ENCODE measurements at places on chromosomes 1 and 21.

GRCh38 chr1:98940069-98940721 is 64.5 kb downstream of the PLPPR5 start:
- DNase-seq, result no peak

- no peak for DNase-seq
Observed at GRCh38 chr1:159172614-159173291, 1.3 kb downstream of the CADM3 start.

DNA sequence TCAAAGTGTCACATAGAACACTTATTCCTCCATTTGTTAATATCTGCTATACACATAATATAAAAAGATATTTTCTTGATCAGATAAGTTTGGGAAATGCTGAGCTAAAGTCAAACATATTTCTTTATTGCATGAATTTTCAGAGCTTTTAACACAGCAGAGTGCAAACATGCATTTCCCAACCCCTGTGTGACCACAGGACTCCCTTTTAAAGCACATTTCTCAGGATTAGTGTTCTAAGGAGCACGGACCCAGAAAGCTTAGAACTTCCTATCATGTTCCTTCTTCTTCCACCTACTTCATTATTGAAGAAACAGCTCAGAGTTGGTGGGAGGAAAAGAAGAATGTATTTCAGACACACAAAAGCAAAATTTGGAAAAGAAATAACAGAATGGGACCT is 109.1 kb upstream of the CDC42BPA start:
- DNase-seq, result no peak

GRCh38 chr21:29677326-29677725 is 262.5 kb downstream of the GRIK1 start:
- DNase-seq, result no peak

DNA sequence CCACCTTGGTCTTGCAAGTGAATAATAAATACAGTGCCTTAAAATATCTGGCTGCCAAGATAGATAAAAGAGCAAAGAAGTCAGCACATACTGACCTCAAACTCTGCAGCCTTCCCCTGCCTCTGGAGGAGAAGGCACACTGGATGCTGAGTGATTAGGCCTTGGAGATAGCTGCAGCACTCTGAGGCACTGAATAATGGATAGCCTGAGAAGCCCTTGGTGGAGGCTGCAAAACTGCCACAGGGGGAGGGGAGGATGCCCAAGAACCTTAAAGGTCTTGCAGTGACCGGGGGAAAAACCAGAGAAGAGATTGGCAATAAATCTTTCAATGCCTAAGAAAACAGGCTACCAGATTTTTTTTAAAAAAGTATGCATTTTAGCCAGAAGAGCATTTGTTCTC is 167.4 kb upstream of the PRMT6 start:
- no peak for DNase-seq

DNA sequence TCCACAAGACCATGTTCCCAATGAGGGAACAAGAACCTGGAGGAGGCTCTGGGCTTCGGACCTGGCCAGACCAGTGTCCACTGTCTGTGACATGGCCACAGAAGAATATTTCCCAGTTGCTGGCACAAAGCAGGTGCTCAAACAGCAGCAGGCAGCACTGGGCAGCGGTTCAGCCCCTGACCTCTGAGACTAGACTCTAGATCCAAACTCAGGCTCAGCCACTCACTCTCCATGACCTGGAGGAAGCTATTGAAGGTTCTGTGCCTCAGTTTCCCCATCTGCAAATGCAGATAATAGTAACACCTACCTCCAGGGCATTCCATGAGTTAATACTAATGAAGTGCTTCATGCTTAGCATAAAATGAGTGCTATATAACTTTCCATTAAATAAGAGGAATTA is 8.0 kb downstream of the TMPRSS2 start:
- no peak for DNase-seq

- no peak for DNase-seq
Observed at GRCh38 chr1:178580876-178581275, 68.0 kb downstream of the TEX35 start.

DNA sequence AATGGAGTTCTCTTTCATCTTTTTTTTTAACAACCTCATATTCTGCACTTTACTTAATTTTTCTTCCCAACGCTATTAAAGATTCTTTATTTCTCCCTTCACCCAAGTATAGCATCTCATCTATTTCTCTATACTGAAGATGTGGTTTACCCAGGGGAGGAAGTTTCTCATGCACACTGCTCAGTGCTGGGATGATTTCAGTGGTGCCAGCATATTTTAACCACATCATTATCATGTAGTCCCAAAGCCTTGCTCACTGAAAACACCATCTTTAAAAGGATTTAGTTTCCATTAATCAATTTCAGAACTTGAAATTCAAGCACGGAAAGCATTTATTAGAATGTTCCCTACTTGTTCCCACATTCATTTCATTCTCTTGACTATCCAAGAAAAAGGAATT is 725.7 kb downstream of the USP25 start:
- DNase-seq, result no peak

- no peak for DNase-seq
Observed at GRCh38 chr21:32307706-32308105, 9.1 kb downstream of the MRAP start.

DNA sequence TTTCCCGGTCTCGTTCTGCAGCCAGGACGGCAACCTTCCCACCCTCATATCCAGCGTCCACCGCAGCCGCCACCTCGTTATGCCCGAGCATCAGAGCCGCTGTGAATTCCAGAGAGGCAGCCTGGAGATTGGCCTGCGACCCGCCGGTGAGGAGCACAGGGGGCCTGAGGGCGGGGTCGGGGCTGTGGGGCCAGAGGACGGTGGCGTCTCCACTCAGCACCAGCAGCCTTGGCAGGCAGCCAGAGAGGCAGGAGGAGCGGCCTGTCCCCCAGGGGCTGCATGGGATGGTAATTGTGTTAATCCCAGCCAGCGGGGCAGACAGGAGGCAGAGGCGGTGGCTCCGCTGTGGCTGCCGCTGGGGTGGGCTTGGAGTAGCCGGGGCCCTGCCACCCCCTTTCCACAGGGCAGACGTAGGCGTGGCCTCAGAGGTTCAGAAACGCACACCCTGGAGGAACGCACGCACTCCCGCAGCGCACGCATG is 12.1 kb downstream of the SAMD11 start:
- DNase-seq, result no peak

- no peak for DNase-seq
Observed at GRCh38 chr1:228457017-228457395, 30.2 kb upstream of the RNF187 start.

- no peak for DNase-seq
Observed at GRCh38 chr1:55375617-55376258, 160.6 kb upstream of the USP24 start.

GRCh38 chr1:20399606-20400180 is 86.3 kb downstream of the CAMK2N1 start:
- no peak for DNase-seq

GRCh38 chr1:216812966-216813365 is 89.7 kb upstream of the ESRRG start:
- DNase-seq, result no peak

- no peak for DNase-seq
Observed at GRCh38 chr1:25664357-25665199, 48.0 kb downstream of the MAN1C1 start.

DNA sequence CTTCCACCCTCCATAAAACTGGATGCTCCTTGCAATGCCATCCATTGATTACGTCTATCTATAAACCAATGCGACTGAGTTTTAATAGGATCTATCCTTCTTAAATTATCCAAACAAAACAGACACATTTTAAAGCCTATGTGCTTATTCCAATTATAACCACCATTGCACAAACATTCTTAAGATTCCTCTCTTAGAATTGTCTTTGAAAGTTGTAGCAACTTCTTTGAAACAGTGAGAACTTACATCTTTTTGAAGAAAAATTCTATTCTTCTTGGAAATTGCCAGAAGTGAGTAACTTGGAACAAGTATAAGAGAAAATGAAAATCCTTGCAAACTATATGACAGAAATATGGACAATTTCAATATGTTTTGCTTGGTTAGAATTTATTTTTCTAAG is at the start of gene KRTAP26-1:
Gene KRTAP26-1 (minus strand): TSS at position 101 of the 400 bp plus-strand sequence. CDS start 280 bp downstream, outside the sequence.
- no peak for DNase-seq

DNA sequence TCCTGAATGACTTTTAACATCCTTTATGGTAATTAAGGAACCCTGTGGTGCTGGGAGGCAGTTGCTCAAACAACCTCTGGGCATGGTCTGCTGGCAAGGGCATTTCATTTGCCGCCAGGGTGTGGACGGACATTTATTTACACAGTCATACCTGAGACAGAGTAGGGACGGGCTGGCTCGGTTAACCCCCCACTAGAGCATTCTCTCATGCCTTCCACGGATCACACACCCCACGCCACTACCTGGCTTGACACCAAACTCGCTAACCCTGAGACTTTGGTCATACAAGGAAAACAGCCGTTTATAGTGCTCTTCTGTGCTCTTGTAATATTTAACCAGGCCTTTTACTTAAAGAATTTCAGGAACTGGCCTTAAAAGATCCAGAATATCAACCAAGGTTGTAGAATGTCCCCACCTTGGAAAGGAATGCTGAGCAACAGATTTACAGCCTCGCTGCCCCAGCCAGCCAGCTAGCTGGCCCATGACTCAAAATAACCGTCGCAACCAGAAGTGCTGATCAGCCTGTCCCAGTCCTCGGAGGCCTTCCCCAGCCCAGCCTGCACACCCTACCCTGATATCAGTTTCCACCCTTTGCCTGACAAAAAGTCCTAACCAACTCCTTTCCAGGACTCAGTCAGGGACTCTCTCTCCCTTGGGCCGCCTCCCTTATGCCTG is 6.5 kb upstream of the PDXK start:
- no peak for DNase-seq

DNA sequence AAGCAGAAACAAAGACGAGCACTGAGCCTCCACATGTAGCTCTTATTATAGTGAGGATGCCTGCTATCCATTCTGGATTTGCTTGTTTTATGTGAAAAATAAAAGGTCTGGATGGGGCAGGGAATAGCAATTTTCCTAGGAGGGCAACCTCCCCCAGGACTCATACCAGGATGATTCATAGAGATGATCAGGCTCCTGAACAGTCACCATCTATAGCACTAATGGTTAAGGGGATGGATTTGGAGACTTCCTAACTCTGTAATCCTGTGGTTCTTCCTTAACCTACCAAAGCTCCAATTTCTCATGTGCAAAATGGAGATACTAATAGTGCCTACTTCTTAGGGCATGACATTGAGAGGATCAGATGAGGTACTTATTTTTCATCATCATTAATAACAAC is 34.5 kb upstream of the CD58 start:
- no peak for DNase-seq

DNA sequence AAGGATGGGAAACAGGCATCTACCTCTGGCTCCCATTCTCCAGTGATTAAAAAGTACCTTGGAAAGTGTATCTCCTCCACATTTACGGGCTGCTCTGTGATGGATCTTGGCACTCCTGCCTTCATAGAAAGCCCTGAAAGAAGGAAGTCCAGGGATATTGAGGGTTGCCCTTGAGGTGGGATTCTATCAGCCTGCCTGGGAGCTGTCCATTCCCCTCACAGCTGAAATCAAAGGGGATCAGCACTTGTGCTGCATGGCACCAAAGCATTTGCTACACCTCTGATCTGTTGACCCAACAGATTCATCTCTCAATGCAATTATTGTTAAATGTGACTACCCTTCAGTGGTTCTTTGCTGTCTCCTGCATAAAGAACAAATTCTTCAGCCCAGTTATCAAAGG is 442.0 kb upstream of the RUNX1 start:
- no peak for DNase-seq

- no peak for DNase-seq
Observed at GRCh38 chr1:64173336-64173940, 30.0 kb upstream of the UBE2U start.

GRCh38 chr1:236638945-236639344 is 34.6 kb upstream of the HEATR1 start:
- no peak for DNase-seq

- DNase-seq, result no peak
Observed at GRCh38 chr1:206783506-206783905, 11.2 kb upstream of the IL10 start.

DNA sequence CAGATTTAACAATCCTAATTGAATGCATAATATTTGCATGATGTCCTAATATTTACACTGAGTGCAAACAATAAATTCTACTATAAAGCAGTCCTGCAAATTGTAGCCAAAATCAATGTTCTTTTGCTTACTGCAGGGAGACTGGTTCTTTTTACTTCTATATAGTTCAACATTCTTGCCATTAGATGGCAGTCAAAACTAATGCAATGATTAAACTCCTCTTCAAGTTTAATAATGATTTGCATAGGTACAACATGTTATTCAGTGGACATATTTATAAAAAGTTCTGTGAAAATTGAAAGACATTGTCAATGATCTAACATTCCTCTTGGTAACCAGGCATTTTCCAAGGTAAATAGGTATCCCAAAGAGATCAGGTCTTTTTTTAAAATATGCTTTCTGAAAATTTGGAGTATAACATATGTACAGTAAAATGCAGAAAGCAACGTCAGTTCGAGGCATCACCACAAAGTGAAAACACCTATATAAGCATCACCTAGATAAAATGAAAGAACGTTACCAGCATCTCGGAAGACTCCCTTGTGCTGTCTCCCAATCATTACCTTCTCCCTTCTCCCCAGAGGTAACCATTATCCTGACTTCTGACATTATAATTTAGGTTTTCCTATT is 9.8 kb upstream of the FNBP1L start:
- no peak for DNase-seq

- no peak for DNase-seq
Observed at GRCh38 chr1:63329621-63330330, 7.4 kb downstream of the FOXD3 start.

GRCh38 chr1:184069675-184070074 is 18.1 kb downstream of the TSEN15 start:
- DNase-seq, result no peak

DNA sequence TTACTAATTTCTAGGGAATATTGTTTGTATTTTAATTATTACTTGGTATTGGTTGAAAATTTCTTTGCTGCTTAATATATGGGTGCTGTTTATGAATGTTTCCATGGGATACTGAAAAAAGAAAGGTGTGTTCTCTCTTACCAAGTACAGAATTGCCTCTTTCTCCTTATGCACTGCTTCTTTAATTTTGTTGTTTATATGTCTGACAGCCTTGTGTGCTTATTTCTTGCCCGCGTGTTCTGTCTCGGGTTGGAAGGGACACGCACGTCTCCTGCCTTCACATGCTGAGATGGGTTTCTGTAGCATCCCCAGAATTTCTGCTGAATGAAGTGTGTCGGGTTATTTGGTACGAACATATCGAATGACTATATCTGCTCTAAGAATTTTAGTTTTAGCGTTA is 51.1 kb downstream of the AGPAT3 start:
- DNase-seq, result no peak

- no peak for DNase-seq
Observed at GRCh38 chr1:233512538-233512937, 101.4 kb upstream of the KCNK1 start.

GRCh38 chr1:40432644-40433390 is 17.5 kb upstream of the ZFP69B start:
- DNase-seq, result no peak

- DNase-seq, result no peak
Observed at GRCh38 chr1:179493323-179493722, 82.4 kb downstream of the NPHS2 start.

GRCh38 chr1:43238085-43238484 is 31.7 kb upstream of the TMEM125 start:
- no peak for DNase-seq

GRCh38 chr1:155210314-155211104 is 2.0 kb downstream of the MTX1 start:
- DNase-seq, result no peak

- DNase-seq, result no peak
Observed at GRCh38 chr1:179297105-179297378, 3.4 kb downstream of the SOAT1 start.
